ENCODE measurements at places on chromosomes 7 and 10.

DNA sequence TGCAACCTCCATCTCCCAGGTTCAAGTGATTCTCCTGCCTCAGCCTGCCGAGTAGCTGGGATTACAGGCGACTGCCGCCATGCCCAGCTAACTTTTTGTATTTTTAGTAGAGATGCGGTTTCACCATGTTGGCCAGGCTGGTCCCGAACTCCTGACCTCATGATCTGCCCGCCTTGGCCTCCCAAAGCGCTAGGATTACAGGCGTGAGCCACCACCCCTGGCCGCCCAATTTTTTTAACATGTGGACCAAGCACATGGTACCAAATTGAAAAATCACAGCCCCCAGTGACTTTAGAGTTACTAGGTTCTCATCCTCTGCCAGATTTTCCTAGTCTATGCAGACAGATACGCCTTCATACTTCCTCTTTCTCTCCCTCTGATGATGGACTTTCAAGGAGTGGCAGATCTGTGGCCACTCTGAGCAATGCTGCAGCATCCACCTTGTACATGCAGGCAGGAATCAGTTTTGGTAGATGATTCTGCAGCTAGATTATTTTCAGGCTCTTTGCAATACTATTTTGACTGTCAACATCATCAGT is 34.0 kb upstream of the EZH2 start:
- no peak for DNase-seq

DNA sequence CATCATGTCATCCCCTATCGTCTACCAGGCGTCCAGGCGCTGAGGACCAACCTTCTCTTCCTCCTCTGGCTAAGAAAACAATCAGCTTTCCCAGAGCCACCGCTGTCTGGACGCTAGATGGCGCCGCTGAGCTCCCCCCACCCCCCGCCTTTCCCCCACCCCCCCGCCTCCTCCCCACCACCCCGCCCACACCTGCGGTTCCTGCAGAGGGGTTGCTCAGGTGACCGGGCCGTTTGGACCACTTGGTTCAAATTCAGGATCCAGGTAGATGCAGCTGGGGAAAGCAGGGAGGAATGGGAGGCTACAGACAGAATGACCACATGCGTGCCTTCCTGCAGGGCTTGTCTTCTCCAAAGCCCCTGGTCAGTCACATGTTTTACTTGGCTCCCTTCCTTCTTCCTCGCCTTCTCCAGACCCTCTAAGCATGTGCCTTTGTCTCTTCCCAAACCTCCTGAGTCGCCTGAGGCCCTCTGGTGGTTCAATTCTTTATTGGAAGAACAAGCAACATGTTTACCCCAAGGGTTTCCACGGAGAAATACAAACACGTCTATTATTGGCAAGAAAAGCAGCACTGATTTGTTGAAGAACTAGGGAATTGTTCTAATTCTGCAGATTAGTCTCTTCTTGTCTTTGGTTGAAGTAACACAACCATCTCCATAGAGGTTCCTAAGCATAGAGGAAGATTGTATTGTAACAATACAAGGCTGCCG is 24.7 kb downstream of the AOC1 start:
- DNase-seq = peak; percentile 69

- peak; percentile 36 for DNase-seq
Measured at GRCh38 chr7:137454246-137454724, 110.8 kb upstream of the PTN start.

- no peak for DNase-seq
Measured at GRCh38 chr7:157357129-157358040, 20.6 kb downstream of the DNAJB6 start.

GRCh38 chr10:26807532-26807931 is 53.2 kb downstream of the ABI1 start:
- no peak for DNase-seq

DNA sequence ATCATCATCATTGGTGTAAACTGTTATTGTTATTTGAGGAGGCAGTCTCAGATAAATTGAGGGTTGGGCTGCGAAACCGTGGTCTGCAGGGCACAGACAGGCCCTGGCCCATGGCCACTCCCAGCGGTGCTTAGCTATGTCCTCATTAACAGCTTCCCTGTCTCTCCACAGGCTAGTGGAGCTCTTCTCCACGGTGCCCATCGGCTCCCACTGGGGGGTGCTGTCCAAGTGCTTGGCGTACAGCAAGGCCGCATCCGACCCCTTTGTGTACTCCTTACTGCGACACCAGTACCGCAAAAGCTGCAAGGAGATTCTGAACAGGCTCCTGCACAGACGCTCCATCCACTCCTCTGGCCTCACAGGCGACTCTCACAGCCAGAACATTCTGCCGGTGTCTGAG is 21.6 kb downstream of the GPR26 start:
- DNase-seq = no peak

DNA sequence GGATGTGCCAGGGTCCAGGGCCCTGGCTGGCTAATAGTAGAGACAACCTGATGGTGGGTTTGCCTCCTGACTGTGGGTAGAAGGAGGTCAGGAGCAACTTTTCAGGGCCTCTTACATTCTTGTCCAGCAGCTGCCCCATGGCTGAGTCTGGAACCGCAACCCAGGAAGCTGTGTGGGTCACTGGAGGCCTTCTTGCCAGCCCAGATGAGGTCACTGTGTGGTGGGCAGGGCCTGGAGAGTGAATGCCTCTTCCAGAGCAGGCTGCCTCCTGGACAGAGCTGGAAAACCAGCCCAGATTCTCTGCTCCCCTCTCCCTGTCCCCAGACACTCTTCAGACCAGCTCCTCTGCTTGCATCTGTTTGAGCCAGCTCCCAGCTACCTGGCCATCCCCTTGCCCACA is 43.5 kb upstream of the LEP start:
- DNase-seq = no peak

DNA sequence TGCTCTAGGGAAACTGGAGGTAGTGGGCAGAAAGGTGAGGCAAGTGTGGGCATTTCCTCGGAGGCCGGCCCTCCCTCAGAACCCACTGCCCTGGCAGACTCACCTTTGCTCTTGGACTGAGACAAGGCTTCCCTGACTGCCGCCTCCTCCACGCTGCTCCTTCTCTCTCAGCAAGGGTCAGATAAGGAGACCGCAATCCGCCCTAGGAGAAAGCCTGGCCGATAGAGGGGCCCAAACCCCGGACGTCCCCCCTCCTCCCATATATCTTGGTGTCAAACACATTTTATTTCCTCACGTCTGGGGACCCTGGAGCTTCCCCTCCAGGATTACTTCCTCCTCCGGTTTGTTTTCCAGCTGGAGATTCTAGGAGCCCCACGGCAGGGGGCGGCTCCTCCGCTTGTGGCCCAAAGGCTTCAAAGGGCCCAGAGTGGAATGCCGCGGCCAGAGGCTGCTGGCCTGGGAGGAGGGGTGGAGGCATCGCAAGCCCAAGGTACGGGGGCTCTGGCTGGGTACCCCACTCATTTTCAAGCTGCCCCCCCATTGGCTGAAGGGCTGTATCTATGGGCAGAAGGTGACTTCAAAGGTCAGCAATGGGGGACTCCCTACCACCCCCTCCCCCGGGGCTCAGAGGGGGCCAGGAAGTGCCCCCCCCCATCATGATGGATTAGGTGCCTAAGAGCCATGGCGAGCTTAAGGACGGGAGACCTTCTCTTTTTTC is 31.7 kb upstream of the LBX1 start:
- no peak for DNase-seq

- DNase-seq = peak; percentile 13
Measured at GRCh38 chr10:59748834-59749233, 4.4 kb downstream of the MRLN start.

DNA sequence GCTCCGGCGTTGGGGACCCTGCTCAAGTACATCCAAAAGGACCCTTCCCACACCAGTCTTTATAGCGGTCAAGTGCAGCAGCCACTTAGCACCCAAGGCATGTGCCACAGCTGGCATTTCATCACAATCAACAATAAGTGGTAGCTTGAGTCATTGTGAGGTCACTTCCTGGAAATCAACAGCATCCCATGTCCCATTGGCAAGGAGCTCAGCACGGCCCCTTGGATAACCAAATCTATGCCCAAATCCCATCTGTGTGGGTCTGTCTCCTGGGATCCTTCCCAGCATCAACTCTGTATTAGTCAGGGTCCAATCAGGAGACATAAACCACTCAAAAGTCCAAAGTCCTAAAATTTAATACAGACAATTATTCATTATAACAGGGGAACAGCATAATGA is 27.1 kb downstream of the MDH2 start:
- DNase-seq = no peak

GRCh38 chr7:30968747-30969603 is 5.2 kb downstream of the GHRHR start:
- DNase-seq = no peak

DNA sequence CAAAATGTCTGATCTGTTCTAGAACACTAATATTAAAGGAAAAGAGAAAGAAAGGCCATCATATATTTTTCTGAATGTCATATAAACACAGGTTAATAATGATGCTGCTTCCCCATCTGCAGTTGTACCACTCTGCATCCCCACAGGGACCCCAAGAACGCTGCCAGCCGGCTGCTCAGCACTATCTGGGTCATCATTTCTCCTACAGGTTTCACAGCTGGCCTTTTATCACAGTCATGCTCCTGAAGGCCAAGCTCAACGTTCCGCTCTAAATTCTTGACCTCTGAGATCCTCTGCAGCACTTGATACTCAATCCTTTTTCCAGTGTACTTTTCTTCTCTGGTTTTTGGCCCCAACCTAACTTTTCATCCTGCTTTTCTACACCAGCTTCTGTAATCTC is 4.8 kb downstream of the IDI1 start:
- no peak for DNase-seq

Measured in mammary epithelial cell (primary cell).